ENCODE measurements at places on chromosomes 4 and X.

- no peak for ATAC-seq
Observed at GRCh38 chrX:131072871-131073571, 14.9 kb downstream of the ARHGAP36 start.

DNA sequence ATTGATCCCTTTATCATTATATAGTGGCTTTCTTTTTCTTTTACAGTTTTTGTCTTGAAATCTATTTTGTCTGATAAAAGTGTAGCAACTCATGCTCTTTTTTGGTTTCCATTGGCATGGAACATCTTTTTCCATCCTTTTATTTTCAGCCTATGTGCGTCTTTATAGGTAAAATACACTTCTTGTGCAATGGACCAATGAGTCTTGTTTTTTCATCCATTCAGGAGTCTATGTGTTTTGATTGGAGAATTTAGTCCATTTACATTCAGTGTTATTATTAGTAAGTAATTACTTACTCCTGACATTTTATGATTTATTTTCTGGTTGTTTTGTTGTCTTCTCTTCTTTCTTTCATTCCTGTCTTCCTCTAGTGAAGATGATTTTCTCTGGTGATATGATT is 66.4 kb upstream of the IL2 start:
- no peak for ATAC-seq

DNA sequence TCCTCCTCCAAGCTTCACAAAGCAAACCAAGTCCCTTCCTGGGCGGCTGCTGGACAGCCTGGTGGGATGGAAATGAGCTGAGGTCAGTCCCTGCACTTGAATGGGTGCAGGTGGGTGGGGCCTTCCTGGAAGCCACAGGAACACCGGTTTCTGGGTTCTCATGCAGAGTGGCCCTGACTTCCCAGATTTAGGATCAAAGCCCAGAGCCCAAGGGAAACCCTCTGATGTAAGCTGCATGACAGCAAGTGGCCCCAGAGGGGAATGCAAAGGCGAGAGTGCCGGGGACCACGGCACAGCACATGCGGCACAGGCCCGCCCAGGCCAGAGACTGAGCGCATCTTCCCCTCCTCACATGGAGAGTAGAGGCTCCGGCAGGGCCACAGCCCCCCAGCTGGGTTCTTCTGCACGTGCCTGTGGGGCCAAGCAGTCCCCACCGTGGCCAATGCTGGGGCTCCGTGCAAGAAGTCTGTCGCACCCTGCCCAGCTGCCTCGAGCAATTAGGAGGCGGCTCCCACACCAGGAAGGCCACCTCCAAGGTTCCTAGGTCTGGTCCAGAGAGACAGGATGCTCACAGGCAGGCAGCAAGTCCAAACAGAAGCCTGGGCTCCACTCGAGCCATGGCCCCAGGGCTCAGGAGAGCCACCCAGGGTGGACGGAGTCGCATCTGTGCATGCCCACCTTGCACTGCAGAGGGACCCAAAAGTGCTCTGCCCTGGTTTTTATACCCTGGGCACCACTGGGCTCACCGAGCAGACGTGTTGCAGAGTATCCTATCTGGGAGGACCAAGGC is 83.0 kb downstream of the HTRA3 start:
- ATAC-seq = no peak

DNA sequence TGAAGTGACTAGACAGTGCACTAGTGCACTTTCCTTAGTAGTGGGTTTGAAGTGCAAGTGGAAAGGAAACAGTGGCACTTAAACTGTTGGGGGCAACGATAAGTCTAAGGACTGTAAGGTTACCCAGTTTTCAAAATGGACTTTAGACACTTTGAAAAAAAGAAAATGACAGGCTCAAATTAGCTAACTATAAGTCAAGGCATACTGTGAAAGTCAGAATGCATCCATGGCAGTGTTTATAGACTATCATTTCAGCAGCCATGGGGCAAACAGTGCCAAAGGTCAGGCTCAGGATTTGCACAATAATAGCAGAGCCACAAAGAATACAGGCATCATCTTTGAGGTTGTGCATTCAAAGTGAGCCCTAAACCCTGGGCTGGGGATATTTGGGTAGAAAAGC is 104.4 kb downstream of the CXCL13 start:
- no peak for ATAC-seq

DNA sequence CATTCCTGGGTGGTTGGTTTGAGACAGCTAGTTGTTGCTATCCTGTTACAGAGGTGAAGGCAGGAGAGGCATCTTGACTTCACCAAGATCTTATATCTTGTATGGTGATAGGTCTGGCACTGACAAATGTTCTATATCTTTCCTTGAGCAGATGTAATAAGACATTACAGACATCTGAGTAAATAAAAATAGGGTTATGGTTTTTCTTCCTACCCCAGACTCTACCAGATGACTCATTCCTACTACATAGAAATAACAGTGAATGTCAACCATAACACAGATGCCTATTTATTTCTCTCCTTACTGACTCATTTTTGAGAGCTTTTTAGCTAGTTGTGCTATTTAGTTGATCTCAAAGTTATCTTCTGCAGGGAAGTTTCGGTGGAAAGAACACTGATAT is 21.9 kb downstream of the HNRNPH2 start:
- peak; percentile 91 for ATAC-seq

DNA sequence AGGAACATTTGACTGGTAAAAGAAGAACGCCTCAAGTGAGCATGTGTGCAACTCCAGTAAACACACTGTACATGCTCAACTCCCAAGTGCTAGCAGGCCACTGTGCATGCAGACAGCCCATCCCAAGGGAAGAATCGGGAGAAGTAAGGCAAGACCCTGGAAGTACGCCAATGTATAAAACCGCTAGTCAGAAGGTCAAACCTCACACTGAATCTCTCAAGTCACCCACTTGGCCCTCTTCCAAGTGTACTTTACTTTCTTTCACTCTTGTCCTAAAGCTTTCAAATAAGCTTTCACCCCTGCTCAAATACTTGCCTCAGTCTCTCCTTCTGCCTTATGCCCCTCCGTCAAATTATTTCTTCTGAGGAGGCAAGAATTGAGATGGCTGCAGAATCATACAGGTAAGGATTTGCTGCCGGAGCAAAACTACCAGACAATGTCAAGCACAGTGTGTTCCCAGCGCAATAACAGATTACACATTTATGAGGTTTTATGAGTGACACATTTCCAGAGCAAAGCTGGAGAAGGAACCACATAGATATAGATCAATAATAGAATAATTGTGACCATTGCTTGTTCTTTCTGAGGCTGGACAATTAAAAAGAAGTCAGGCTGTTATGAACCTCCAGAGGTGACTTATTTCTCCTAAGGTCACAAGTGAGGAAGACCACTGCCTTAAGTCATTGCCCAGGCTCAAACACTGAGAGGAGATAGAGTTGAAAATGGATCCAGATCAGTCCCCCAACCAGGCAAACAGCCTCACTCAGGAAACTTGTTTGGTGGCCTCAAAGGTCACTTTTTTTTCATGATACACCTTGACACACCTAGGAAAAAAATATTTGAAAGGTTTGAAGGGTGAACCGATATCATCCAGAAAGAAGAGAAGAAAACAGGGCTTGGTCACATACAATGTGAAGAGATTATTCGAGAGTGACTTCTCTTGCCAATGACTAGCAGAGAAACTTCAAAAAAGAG is 26.3 kb downstream of the CXCL1 start:
- ATAC-seq = no peak

GRCh38 chr4:185535612-185536410 is 504 bp upstream of the PDLIM3 start:
- ATAC-seq = peak; percentile 70

DNA sequence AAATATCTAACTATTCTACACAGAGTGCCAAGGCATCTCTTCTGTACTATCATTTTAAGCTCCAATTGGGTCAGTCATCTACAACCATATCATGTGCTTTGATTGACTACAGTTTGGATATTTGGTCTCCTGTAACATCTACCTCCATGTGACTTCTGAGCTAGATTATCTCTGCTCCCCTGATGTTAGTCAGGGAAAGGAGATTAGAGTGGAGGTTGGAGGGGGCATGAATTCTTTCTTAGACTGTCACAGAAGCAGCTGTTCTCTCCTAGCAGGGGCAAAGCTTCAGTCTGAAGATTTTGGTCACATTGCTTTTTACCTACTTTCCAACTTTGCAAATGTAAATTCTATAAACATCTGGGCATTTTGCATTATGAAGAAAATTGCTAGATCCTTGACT is 62.6 kb upstream of the C4orf54 start:
- ATAC-seq = no peak

GRCh38 chrX:123339221-123339905 is 155.3 kb downstream of the GRIA3 start:
- no peak for ATAC-seq

Measured in SK-N-SH treated with all-trans-retinoic acid at 6 μM for 48 hours (cell line).